HFF-Myc (cell line): ENCODE measurements at places on chromosomes 16 and 17.

GRCh38 chr16:3508736-3509135 is 7.9 kb downstream of the CLUAP1 start:
- no peak for DNase-seq

DNA sequence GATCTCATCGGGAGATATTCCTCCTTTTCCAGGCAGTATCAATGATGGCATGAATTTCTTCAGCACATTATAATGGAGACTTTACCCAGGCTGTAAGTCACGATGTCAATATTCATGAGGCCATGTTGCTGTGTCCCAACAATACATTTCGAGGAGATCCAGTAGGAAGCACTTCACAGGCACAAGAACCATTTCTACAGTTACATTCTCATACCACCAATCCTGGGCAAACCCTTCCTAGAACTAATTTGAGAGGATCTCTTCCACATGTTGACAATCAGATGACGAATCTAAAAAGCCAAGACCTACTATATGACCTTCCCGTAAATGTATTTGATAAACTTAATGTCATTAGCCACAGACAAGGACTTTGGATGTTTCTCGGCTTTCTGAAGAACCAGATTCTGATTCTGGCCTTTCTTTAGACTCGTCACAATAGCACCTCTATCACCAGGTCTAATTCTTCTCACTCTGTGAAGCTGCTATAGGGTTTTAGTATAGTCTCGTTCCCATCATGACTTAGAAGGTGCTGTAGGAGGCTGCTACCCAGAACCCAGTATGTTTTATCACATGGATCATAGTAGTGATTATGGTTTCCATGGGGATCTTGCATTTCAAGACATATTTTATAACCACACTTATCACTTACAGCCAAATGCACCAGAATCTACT is 40.2 kb downstream of the C16orf87 start:
- no peak for DNase-seq

DNA sequence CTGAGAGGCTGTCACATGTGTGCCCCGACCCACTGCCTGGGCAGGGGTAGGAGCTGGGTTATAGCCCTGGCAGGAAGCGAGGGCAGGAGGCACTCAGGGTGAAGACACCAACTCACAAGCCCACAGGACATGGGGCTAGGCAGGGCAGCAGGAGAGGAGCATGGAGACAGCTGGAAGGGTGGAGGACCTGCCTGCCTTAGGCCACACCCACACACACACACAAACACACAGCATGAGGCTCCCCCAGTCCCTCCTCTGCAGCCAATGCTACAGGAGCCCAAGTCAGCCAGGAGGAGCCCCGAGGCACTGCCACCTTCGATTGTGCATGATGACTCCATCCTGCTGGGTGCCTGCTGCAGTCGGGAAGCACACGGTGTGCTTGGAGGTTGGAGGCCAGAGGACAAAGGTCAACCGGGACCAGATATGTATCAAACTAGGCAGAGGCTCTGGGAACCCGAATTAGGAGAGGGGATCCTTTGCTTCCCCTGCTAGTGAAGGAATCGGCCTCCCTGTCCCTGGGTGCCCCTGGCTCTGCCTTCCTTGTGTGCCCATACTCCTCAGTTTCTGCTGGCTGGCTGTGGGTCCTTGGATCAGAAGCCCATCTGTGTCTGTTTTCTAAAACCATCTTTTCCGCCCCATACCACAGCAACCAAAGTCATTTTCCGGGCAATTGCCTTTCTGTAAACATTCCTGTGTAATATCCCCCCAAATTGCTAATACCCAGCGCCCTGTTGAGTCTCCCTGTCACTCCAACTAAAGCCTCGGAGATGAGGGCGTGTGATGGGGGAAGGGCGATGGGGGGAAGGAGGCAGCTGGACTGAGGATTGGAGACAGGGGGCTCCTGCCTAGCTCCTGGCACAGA is 20.5 kb downstream of the SRCIN1 start:
- DNase-seq, result no peak

DNA sequence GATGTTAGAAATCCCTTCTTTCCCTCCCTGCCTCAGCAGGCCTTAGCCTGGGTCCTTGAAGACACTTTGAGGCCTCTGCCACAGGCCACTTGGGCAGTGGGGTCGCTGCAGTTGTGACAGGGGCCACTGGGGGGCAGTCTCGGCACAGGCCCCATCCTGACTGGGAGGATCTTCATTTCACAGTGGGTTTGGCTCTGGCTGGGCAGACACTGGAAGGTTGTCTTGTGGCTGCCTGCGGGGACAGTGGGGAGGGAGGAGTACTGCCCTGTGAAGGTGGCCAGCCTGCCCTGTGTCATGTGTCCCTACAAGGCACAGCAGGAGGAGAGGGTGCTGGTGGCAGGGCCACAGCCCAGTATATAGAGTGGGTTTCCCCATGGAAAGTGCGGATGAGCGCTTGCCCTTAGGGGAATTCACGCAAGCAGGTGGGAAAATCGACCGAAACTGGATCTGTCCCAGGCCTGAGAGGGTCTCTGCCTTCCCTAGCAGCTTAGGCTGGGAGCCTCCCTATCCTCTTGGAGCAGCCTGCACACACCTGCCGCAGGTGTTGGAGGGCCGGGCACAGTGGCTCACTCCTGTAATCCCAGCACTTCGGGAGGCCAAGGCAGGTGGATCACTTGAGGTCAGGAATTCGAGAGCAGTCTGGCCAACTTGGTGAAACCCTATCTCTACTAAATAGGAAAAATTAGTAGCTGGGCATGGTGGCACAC is 28.8 kb downstream of the GINS2 start:
- no peak for DNase-seq

DNA sequence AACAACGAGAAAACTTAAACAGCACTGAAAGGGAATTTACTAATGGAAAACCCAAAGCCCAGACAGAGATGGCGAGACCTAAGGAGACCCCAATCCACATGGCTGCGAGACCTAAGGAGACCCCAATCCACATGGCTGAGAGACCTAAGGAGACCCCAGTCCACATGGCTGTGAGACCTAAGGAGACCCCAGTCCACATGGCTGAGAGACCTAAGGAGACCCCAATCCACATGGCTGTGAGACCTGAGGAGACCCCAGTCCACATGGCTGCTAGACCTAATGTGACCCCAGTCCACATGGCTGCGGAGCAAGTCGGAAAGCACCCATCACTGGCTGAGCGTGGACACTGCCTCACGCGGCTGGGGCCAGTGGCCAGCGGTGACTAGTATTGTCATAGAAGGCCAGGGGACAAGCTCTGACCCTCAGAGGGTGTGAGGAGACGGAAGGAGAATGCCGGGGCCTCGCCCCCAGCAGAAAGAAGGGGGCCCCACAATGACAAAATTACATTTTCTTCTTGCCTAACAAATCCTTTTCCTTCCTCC is 241.8 kb downstream of the C16orf95 start:
- no peak for DNase-seq

GRCh38 chr17:4345581-4346252 is 20.8 kb downstream of the UBE2G1 start:
- DNase-seq, result no peak

- DNase-seq, result no peak
These were observed 79.0 kb downstream of the GAS7 start for GRCh38 chr17:10119203-10120108.

DNA sequence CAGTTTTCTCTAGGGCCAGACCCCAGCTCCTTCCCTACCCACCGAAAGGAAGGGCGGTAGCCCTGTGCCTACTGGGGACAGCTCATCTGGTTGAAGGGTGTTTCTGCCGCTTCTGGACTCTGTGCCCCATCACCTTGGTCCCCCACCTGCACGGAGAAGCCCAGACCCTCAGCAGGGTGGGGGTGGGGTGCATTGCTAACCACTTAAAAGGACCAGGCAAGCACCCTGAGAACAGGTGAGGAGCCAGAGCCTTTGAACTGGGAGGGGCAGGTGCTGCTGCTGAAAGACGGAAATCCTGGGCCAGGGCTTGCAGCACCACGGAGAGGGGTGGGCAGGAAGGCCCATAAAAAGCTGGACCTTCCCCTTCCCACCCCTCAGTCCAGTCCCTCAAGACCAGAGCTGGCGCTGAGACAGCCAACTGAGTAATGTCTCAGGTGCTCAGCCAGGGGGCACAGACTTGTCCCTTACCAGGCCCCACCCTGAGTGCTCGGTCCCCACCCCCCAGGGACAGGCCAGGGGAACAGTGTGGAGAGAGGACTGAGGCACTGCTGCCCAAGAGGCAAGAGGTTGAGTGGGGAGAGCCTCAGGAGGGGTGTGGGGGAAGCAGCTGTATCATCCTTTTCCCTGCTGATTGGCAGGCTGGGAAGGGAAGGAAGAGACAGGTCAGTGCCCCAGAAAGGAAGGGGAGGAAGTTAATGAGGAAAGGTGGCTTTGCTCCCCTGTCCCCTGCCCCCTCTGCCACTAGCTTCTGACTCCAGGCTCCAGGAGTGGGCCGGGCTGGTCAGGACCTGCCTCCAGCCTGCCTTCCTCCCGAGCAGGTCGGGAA is 10.9 kb upstream of the SP2 start:
- no peak for DNase-seq

GRCh38 chr16:17282247-17282646 is 188.5 kb downstream of the XYLT1 start:
- no peak for DNase-seq

- DNase-seq, result no peak
These were observed 82.3 kb upstream of the DNAH17 start for GRCh38 chr17:78659546-78659945.

GRCh38 chr17:75844530-75845057 is 390 bp upstream of the UNC13D start:
- no peak for DNase-seq

GRCh38 chr16:66152181-66152580 is 214.3 kb upstream of the CDH5 start:
- DNase-seq, result no peak

GRCh38 chr17:17022011-17022410 is 20.2 kb upstream of the MPRIP start:
- no peak for DNase-seq

- DNase-seq, result no peak
These were observed 175.7 kb upstream of the GSE1 start for GRCh38 chr16:85437166-85438052.

DNA sequence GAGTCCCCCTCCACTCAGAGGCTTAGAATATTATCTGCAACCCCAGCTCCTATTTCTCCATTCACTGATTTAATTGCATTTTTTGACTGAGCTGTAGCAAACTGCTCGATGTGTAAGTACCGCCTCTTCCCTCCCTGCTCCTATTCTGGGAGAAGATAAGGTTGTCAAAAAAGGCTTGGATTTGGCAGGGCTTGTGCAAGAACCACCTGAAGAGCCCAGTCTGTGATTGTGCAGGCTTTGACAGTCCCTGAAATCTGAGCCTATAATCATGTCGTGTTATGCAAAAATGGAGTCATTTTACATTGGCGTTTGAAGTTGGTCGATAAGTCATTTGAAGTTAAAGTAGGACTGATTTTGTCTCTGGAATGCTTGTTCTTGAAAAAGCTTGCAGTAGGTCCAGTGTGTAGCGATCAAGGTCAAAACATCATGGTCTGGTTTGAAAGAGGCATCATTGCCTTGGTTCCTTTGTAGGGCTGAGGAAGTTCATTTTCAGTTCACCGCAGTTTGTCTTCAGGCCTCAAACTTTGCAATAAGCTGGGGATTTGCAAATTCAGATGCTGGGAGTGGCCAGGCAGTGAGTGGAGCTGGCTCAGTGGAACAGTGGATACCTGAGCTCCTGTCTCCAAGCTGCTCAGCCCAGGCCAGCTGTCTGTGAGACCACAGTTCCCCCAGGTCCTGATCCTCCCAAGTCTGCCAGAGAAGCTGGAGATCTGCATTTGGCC is 68.8 kb downstream of the KATNIP start:
- DNase-seq, result no peak

DNA sequence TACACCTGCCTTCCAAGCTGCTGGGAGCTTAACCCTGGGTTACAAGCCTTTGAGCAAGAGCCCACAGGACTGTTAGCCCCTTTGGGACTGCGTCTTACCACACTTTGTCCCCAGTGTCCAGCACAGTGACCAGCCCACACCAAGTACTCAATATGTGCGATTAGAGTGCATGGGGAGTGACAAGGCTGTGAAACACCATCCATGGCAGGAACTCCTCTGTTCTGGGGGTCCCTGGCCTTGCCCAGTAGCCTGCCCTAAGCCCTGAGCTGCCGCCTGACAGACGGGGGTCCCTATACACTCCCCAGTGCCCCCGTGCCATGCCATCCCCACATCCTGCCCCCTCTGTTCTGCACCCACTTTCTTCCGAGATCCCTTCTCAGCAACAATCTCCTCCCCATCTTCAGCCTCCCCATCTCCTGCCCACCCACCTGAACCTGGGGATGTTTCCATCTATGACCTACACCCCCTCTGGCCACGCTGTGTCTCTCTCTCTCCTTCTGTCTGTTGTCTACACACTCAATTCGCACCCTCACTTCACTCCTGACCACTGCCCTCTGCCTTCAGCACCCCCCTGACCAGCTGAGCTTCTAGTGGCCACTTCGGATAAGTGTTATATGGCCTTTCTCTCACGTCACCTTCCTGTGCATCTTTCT is 112.9 kb upstream of the SMURF2 start:
- no peak for DNase-seq

DNA sequence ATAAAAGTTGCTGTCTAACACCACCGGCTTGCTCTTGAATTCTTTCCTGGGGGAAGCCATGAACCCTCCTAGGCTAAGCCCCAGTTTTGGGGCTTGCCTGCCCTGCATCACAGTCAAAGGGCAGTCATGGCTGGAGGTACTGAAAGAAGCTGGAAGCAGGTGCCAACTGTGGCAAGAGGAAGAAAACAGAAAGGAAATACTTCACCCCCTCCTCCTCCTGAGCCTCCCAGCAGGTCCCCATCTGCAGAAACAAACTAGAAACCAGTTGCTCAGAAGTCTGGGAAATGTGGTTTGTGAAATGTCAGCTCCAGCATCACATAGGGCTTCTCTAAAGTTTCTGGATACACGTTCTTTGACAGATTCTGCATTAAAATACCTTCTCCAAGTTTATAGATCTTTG is 150.0 kb upstream of the PSMD7 start:
- no peak for DNase-seq

- DNase-seq, result no peak
These were observed 584.7 kb downstream of the WWOX start for GRCh38 chr16:78684030-78684611.

GRCh38 chr17:73455050-73455687 is 143.4 kb upstream of the CDC42EP4 start:
- no peak for DNase-seq

DNA sequence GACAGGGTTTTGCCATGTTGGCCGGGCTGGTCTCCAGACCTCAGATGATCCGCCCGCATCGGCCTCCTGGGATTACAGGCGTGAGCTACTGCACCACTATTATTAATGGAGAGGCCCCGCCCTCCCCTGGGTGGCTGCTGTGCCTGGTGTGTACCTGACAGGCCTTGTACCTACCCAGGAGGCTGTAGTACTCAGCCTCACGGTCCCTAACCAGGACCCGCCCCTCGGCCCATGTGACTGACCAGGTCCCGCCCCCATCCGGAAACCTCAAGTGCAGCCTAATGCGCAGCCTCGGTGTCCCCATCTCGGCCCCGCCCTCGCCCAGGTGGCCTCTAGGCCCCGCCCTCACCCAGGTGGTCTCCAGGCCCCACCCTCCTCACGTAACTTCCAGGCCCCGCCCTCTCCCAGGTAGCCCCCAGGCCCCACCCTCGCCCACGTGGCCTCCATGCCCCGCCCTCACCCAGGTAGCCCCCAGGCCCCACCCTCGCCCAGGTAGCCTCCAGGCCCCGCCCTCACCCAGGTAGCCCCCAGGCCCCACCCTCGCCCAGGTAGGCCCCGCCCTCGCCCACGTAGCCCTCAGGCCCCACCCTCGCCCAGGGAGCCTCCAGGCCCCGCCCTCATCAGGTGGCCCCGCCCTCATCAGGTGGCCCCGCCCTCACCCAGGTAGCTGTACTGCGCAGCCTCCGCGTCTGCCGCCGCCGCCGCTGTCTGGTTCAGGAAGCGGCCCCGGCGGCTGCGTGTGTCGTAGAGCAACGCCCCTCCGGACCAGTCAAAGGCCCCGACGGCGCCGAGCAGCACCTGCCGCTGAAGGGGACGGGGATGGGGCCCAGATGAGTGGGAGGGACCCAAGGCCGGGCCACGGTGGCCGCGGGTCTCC is 31.0 kb downstream of the HASPIN start:
- no peak for DNase-seq
